Activated CD8-positive, alpha-beta memory T cell treated with anti-CD3 and anti-CD28 coated beads for 1 hour (primary cell): ENCODE measurements at places on chromosomes 7 and 10.

GRCh38 chr10:104517946-104518345 is 123.1 kb upstream of the SORCS3 start:
- DNase-seq = no peak

DNA sequence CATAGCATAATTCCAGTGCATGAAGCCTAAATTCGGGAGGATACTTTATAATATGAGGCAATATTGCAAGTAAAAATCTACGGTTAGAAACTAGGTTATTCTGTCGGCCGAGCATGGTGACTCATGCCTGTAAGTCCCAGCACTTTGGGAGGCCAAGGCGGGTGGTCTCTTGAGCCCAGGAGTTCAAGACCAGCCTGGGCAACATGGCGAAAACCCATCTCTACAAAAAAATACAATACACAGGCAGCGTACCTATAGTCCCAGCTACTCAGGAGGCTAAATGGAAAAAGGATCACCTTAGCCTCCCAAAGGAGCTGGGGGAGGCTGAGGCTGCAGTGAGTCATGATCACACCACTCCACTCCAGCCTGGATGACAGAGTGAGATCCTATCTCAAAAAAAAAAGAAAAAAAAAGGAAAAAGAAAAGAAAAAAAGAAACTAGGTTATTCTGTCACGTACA is 14.2 kb downstream of the SKAP2 start:
- DNase-seq = no peak

GRCh38 chr7:2146676-2147472 is 85.9 kb downstream of the MAD1L1 start:
- DNase-seq = no peak

DNA sequence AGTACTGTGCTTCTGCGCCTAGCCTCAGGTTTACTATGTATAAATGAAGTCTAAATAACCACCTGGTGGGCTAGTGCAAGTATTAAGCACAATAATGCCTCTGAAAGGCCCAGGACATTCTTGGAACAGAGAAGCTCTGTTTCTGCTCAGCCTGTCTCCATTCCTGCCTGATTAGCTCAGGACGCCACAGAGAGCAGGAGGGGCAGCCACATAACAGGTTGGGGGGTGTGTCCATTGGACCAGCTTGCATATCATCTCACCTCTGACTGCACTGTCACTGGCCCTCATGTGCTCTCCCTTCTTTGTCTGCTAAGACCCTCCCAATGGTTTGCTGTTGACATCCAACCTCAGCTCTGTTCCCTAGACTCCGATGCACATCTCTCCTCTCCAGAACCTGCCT is 52.8 kb upstream of the IKZF1 start:
- DNase-seq = no peak

- no peak for DNase-seq
Observed at GRCh38 chr7:66641526-66641871, 12.8 kb downstream of the KCTD7 start.

GRCh38 chr7:4460597-4460996 is 221.5 kb upstream of the FOXK1 start:
- no peak for DNase-seq

GRCh38 chr7:776992-777727 is 50.1 kb upstream of the PRKAR1B start:
- DNase-seq = no peak
